Posterior vena cava (tissue), 2 donors: ENCODE measurements at places on chromosomes 6 and 20. TPM values are rescaled to one million over a fixed set of nuclear protein-coding genes. Genes with fewer than 3 reads are reported as not detected.
A peak's percentile ranks its signal among the peaks of the same experiment; 100 is the strongest.

Gene FNDC1
- total RNA-seq, result 5.1 TPM

Gene CD83
- 1.3 TPM for total RNA-seq

Gene ARFGAP1
- 62.6 TPM for total RNA-seq

Gene TREML2
- 0.28 TPM for total RNA-seq

DNA sequence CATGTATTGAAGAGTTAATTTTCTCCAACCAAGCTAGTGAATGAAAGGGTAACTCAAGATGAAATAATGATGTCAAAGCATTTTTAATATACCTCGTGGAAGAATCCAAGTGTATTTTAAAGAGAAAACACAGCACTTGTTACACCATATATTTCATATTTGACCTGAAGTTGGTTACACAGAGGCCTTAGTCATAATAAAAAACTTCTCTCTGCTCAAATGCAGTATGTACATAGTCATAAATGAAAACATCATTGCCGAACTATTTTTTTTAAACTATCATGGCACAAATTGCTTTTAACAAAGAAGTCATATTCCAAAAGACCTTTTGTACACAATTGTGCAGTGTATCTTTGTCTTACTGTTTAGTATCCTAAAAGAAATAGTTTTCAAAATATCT lies 43.0 kb downstream of the BACH2 start:
- no peak for DNase-seq

Gene FRMD1
- 0.14 TPM for total RNA-seq

GRCh38 chr6:80126657-80127345 lies 20.3 kb downstream of the BCKDHB start:
- no peak for DNase-seq

- no peak for DNase-seq
Measured at GRCh38 chr20:39289316-39289715, 327.2 kb downstream of the DHX35 start.

DNA sequence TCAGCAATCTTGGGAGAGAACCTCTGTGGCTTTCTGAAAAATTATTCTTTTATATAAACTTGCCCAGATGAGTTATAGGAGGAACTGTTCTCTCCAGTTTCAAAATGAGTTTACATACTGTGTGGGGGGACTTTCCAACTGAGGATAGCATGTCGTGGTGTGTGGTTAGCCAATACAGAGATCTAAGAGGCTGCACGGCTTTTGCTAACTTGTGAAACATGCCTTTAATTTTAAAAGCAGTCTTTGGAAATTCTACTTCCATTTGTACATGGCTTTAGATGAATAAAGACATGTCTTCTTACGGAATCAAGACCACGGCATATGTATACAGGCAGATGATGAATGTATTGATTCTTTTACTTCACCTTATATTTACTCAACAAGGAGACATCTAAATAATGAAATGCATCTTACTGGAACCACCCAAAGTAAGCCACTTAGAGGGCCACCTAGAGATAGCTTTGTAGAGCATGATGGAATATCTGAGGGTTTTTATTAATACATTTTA lies 39.8 kb downstream of the HIVEP1 start:
- no peak for DNase-seq

DNA sequence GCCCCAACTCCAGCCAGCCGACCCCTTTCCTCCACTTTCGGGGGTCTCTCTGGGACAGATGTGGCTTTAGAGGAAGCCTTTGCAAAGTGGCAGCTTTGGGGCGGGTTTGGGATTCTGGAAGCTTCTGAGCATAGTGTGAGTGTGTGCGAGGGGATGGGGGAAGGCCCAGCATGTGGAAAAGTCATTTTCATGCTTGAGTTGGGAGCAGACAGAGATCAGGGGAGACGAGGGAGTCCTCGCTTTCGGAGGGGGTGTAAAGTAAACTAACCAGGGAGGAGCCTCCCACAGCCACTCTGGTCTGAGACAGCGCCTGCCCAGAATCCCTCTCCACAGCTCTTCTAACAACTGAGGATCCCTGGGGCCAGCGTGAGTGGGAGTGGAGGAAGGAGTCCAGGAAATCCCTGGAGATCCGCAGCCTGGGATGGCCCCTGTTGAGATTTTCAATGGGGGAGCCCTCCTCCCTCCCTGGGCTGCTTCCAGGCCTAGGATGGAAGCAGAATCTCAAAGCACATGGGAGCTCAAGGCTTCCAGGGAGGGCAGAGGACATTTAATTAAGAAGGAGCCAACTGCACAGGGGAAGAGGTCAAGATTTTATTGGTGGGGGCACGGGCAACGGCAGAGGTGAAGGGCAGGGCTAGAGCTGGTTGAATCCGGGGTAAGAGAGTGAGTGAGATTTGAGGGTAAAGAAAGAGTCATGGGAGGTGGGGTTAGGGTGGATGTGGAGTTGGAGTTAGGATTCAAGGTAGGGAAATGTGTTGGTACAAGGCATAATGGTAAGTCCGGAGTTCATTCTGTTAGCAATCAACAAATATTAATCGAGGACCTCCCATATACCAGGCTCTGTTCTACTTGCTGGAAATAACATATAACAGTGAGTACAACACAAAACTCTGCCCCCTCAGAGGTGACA lies 102.3 kb upstream of the FOXP4 start:
- no peak for DNase-seq

Gene KCNB1
- total RNA-seq, result 1.6 TPM

GRCh38 chr6:91476000-91476399 lies 889.1 kb upstream of the MAP3K7 start:
- DNase-seq, result no peak

DNA sequence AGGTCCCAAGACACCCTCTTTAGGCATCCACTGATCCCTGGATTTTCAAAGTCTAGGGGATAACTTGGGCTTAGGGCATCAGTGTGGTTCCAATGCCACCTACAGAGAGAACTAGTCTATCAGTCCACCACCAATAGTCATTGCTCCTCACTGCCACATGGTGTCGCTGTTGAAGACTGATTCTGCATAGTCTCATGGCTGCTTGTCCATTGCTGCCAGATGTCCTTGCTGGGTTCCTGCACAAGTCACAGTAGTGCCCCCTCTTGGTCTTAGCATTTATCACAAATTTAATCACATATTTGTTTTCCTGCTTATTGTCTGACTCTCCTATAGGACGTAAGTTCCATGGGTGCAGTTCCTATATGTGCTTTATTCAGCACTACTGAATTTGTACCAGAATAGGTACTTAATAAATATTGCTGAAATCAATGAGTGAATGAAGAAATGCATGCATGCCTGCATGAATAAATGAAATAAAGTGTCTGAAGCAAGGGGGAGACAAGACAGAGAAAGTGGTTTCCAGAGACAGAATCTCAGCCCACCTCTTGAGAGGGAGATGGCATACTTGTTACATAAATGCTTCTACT lies 45.9 kb upstream of the RALY start:
- no peak for DNase-seq

DNA sequence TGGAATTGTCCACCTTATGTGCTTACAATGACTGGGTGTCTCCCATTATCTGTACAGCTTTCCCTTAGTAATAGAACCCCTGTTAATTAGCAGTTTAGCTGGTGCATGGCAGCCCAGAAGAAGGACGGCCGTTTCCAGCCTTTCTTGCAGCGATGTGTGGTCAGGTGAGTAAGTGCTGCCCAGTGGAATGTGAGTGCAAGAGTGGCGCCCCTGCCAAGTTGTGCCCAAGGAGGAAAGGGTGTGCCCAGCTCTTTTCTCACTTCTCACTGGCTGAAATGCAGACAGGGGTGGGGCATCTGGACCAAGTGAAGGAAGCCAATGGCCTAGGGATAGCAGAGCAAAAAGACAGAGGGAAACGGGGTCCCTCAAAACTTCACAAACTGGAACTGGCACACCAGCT lies 296.8 kb downstream of the PREX1 start:
- peak; percentile 66 for DNase-seq

GRCh38 chr6:157068691-157069324 lies 254.5 kb downstream of the TMEM242 start:
- DNase-seq, result no peak

DNA sequence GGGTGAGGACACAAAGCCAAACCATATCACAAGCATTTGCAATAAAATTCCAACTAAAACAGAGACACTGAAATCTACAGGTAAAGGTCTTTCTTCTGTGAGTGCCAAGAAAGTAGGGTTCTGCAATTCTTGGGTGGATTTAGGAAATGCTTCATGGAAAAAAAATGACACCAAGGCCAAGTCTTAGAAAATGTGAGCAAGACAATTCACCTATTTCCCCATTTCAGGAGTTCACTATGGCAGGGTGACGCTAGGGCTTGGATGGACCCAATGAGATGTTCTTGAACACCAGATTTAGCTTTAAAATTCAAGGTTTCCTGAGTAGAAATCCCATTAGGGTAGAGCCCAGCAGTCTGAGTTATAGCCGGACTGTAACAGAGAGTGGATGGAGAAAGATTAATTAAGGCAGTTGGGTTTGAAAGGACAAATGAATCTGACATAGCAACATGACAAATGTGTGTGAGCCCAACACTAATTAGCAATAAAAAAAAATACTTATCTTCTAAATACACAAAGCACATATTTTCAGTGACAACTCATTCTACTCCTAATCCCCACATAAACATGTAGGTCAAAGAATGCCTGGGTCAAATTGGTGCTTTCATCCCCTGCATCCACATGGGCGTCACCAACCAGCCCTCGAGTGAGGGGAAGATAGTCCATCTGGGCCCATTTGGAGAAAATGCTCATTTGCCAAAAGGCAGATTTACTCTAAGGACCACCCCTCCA lies 180.4 kb upstream of the JARID2 start:
- no peak for DNase-seq

Gene ZFP57
- 6.5 TPM for total RNA-seq

DNA sequence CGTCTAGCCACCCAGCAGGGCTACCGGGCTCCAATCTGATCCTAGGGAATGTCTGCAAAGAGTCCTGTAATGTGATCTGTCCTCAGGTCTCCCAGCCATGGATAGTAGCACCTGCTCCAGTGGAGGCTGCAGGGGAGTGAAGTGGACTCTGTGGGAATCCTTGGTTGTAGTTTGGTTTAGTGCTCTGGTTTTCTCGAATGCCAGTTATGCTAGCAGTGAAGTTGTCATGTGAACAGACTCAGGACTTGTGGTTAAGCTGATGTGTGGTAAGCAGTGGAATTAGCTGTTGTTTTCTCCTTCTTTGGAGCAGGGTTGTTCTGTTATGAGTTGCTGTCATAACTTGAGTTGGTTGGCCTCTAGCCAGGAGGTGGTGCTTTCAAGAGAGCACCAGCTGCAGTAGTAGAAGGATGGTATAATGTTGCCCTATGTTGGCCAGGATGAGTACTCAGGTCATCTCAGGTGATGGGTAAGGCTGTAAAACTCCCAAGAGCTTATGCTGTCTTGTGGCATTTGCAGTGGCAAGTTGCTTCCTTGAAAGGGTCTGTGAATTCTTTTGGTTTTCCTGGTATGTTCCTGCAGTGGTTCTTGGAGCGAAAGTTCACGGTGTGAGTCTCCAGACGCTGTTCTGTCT lies 390.2 kb downstream of the UTRN start:
- no peak for DNase-seq

- no peak for DNase-seq
Measured at GRCh38 chr20:48584391-48585060, 243.3 kb downstream of the PREX1 start.

Gene NOX3
- total RNA-seq, result not detected

GRCh38 chr20:42204109-42204660 lies 586.0 kb upstream of the CHD6 start:
- DNase-seq, result no peak

DNA sequence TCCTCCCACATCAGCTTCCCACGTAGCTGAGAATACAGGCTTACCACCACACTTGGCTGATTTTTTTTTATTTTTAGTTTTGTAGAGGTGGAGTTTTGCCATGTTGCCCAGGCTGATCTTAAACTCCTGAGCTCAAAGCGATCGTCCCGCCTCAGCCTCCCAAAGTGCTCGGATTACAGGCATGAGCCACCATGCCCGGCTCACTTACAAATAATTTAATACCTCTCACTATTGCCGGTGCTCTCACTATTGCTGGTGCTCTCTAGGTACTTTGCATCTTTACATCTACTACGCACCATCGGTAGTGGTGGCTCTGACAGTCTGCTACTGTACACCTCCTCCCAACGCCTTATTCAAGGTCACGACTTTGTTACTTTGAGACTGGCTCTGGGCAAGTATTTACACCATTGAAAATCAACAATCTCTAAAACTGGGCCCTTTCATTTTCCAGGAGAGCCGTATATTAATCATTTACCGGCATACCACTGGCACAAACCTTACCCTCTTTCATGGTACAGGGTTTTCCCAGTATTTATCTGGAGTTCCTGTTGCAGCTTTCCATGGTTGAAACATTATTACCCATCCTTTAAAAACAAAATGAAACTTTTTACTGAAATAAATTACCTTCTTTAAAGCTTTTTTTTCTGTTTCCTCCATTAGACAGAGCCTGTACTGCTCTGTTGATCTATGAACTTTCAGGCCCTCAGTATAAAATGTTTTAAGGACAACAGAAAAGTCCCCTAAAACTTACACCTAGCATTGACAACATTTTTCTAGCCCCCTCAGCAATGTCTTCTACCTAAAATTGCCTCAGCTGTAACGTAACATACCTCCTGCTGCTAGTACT lies 259.6 kb upstream of the PLCB4 start:
- DNase-seq, result no peak

Gene ANGPT4
- 1.1 TPM for total RNA-seq

GRCh38 chr6:568085-568484 lies 88.8 kb downstream of the HUS1B start:
- DNase-seq, result no peak

- no peak for DNase-seq
Measured at GRCh38 chr20:34834459-34834893, 9.0 kb upstream of the NCOA6 start.

- no peak for DNase-seq
Measured at GRCh38 chr6:4870821-4871494, 94.8 kb downstream of the CDYL start.

- DNase-seq, result no peak
Measured at GRCh38 chr20:45254383-45255262, at the start of gene SLPI. TSS of gene SLPI (minus strand) at chr20:45254564. CDS start at chr20:45254543, 21 bp downstream.

DNA sequence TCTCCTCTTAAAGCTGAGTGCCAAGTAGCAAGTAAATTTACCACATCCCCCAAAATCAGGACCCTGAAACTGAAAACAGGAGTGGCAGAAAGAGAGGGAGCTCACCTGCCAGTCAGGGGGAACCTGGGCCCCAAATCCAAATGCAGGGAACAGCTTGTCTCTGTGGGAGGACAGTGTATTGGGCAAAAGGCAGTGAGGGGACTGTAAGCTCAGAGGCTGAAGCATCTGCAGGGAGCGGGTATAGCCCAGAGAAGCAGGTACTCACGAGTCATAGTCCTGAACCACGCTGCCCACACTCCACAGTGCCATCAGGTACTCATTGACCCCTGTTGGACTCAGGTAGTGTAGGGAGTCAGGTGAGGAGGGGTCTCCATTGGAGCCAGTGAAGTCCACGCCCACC lies 15.0 kb downstream of the SPAG4 start:
- DNase-seq, result no peak
